NCI-H2081 treated with DMSO at 0.1 percent for 48 hours (cell line): ENCODE measurements at places on chromosomes 3 and 15.

DNA sequence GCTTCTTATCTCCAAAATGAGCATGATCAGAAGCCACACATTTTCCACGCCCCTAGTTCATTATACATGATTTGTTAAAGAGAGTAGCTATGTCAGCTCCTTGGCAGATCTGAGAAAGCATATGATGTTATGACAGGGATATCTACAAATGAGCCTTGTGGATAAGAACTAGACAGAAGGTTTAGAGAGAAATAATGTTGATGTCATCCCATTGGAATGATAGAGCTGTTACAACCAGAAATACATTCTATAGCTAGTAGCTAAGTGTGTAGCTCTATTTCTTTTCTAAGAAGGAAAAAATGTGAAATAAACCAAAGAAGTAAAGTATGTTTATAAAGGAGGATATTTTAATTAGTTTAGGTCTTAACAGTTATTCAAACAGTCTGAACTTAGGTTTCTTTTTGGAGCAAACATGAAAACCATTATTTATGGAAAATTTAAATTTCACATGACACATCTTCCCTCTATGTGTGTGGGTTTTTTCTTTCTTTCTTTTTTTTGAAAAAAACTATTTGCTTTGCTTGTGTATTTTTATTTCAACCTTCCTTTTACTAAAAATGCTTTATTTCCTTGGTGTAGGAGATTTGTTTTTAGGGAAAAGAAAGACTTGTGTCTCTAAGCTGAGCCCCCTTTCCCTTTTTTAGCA lies 167.7 kb downstream of the GHSR start:
- no peak for DNase-seq

DNA sequence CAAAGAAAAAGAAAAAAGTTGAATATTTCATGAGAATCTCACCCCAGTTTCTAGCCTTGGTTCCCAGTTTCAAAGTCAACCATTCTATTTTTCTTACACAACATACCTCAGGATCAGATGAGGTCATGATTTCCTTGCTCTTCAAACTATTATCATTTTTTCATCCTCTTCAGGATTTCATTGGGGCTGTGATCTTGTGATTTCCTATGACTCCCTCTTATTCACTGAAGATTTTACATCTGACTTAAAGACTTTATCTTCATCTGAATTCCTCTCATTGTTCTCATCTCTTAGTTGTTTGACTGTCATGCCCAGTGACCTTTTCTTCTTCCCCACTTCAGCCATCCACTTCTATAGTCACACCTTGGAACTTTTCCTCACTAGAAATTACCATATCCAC lies 3.1 kb upstream of the C3orf33 start:
- DNase-seq = no peak

GRCh38 chr3:46429250-46429649 lies 22.2 kb downstream of the CCRL2 start:
- DNase-seq = no peak

DNA sequence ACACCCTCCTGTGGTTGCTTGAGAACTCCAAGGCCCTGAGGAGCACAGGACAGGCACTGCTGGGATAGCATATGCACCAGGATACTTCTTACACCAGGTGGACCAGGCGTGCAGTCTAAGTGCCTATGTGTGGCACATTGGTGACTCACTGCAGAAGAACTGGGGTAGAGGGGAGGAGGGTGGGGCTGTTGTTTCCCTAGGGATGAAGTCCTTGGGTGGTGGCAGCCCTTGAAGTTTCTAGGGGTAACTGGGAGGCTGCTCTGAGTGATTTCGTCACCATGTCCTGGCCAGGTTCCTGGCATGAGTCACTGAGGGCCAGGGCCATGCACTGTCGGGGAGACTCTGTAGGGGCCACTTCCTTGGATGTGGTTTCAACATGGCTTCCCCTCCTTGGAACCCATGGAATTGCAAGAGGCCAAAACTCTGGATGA lies 15.9 kb downstream of the MYZAP start:
- no peak for DNase-seq

DNA sequence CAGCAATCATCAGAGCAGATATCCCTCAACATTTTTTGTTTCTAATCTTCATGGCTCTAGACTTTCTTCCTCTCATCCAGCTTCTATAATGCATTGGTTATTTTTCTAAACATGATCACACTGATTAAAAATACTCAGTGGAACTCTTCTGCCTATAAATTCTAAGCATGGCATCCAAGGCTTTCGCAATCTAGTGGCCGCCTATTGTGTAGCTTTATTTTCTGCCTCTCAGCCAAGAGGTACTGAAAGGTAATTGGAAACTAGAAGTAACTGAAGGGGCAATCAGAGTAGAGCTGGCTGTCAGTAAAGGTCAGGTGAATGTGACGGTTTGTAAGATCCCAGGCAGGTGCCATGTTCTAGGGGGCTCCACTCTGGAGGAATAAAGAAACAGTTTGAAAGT lies 33.4 kb downstream of the OXSM start:
- no peak for DNase-seq

- no peak for DNase-seq
These were observed 57.2 kb downstream of the THBS1 start for GRCh38 chr15:39638041-39638440.

DNA sequence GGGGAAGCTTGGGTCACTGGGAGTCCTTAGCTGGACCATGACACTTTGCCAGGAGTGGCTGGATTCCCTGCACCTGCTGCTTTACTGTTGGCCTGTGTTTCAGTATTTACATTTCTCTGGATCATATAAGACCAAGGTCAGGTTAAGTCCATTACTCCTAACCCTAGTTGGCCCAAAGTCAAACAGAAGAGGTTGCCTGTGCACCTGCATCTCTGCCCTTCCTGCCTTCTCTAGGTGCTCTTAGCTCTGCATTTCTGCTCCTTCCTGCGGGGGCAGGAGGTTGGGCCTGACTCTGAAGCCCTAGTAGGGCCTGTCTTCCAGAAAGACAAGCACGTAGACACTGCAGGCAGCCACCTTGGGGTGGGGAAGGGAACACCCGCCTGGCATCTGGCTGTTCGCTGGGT lies 124.3 kb downstream of the RPLP1 start:
- no peak for DNase-seq

- DNase-seq = no peak
These were observed 1.0 kb downstream of the ANP32A start for GRCh38 chr15:68819495-68820294.

GRCh38 chr3:56682462-56683121 lies 473 bp downstream of the TASOR start:
- peak; percentile 4 for DNase-seq

DNA sequence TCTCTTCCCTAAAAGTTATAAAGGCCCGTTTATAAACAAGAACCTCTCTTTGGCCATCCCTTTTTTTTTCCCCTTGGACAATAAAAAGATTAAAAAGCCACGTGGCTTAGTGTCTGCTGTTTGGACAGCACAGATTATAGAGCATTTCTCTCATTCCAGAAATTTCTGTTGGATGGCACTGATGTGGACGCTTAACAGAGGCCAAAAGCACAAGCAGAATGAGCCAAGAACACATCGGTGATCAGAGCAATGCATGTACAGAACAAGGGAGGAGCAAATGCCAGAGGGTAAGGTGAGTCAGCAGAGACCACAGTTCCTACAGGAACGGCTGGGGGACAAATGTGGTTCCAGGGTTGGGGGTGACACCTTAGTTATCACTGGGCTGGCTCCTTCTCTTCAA lies 30.3 kb upstream of the CTNNB1 start:
- DNase-seq = no peak

- DNase-seq = no peak
These were observed 37.7 kb downstream of the BUB1B start for GRCh38 chr15:40198355-40199085.

GRCh38 chr15:48643776-48644466 lies 1.6 kb downstream of the FBN1 start:
- no peak for DNase-seq

- no peak for DNase-seq
These were observed 131.7 kb downstream of the XXYLT1 start for GRCh38 chr3:195139091-195139875.

- no peak for DNase-seq
These were observed 38.5 kb upstream of the RASGRP1 start for GRCh38 chr15:38602910-38603670.

DNA sequence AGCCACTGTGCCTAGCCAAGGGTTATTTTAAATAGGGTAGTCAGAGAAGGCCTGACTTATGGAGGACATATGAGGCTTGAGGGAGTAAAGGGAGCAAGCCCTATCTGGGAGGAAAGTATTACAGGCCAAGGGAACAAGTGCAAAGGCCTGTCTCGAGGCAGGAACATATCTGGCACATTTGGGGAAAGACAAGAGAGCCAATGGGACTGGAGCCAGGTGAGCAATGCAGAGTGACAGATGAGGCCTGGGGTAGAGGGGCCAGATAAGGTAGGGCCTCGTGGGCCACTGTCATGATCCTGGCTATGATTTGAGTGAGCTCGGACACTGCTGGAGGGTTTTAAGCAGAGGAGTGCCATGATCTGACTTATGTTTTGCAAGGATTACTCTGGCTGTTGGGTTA lies 43.8 kb downstream of the DCP1A start:
- no peak for DNase-seq

- no peak for DNase-seq
These were observed 101.7 kb upstream of the TPM1 start for GRCh38 chr15:62940755-62941361.

DNA sequence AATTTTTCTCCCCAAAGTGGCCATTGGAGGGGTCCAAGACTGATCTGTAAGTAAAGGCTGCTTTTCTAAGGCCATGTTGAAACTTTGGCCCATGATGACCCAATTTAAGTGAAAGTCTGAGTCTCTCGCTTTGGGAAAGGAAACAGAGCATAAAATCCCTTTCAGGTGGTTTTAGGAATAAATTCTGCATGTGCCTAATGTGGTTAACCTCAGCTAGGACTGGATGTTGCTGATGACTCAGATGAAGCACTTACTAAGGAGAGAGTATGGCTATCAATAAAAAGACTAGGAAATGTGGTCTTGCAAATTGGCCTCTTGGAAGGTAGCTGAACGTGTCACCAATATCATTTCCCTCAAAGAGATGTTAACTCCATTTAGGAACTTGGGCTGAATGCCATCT lies 458.5 kb downstream of the AGBL1 start:
- no peak for DNase-seq

DNA sequence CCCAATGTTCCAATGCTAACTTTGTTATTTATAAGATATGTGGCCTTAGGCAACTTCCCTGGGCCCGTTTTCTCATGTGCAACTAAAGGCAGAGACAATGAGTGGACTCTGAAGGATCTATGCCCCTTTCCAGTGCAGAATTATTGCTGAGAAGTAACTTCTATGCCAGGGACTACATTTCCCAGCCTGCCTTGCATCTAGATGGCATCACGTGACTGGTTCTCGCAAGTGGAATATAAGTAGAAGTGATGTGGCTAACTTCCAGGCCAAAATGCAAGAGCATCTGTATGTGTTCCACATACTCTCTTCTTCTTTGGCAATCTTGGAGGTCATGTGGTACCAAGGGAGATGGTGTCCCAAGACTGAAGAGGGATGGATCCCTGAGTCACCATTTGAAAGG lies 674.4 kb downstream of the NTRK3 start:
- no peak for DNase-seq

DNA sequence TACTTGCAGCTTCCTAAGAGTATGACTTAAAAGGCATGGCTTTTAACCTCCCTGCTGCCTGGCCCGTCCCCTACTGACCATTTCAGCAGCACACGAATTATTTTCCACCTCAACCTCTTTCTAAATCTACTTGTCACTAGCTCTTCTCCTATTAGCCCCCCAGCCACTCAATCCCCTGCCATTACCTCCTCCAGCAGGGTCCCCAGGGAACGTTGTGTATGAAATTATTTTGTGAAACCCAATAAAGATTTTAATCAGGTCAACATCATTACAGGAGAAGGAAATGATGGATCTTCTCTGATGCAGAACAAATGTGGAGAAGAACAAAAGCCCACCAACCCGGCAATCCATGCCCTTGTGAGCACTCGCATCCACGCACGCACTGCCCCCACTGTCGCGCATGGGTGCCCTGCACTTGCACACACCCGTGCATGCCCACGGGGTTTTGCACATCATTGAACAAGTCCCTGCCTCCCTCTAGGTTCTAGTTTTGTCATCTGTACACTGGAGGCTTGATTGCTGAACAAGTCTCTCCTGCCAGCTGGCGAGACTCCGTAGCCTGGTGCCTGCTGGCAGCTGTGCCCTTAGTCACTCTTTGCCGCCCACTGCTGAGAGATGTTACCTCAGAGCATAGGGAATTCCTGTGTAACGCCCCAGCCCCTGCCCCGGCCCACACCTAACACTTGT lies 51.6 kb downstream of the LINGO1 start:
- no peak for DNase-seq

- no peak for DNase-seq
These were observed 35.0 kb upstream of the BSN start for GRCh38 chr3:49519296-49519695.

- DNase-seq = no peak
These were observed 112.1 kb upstream of the ICE2 start for GRCh38 chr15:60590935-60591495.

DNA sequence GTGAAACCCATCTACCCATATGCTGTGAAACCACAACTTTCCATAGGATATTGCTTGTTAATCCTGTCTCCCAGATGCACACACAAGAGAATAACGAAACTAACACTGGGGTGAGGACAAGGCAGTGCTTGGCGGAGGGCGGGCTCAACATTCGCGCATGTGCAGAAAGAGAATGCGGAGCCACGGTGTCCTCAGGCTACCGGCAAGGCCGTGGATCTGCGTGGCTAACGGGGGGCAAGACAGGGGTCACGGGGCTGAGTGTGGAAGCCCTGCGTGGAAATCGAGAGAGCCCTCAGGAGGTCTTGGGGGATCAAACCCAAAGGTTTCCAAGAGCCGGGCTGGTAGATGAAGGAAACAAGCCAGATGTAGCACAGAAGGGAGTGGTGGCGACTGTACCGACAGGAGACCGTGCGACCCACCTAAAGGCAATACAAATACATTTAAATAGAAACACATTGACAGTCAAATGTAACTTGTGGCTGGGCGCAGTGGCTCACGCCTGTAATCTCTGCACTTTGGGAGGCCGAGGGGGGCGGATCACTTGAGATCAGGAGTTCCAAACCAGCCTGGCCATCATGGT lies 48.5 kb upstream of the TRA2B start:
- no peak for DNase-seq
